ENCODE measurements at places on chromosomes 3 and 15.

- DNase-seq, result no peak
Observed at GRCh38 chr3:141442446-141442845, 44.4 kb upstream of the RASA2 start.

GRCh38 chr15:76190070-76190564 lies 121.2 kb downstream of the ETFA start:
- no peak for DNase-seq

DNA sequence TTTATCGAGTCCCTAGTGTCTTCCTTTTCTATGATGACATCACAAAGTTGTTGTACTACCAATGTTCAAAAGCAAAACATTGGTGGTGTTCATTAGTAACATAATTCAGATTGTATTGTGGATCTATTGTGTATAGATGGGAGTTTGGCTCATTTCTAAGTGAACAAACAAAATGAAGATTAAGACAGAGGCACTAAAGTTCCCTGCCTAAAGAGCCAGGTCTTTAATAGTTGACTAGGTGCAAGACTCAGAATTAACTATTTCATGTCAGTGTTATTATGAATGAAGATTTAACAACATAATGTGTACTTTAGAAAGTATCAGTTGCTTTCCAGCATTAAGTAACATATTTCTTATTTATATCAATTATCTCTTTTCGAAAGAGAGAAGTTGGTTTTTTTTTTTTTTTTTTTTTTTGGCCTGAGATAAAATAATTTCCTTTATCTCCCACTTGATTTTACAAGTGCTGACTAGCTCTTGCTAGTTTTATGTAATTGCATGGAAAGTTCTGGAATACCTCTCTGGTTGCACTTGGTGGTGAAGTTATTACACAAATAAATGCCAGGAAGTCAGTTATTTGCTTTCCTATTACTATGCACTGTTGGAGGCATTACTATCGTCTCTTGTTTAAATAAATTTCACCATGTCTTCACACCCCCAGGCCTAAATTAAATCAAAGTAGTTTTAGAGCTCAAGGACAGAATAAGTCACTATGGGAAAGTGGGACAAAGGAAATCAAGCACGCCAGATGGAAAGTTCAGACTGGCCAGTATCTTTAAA lies 48.7 kb downstream of the NAALADL2 start:
- no peak for DNase-seq

GRCh38 chr3:194315965-194316361 lies 35.2 kb downstream of the CPN2 start:
- no peak for DNase-seq

DNA sequence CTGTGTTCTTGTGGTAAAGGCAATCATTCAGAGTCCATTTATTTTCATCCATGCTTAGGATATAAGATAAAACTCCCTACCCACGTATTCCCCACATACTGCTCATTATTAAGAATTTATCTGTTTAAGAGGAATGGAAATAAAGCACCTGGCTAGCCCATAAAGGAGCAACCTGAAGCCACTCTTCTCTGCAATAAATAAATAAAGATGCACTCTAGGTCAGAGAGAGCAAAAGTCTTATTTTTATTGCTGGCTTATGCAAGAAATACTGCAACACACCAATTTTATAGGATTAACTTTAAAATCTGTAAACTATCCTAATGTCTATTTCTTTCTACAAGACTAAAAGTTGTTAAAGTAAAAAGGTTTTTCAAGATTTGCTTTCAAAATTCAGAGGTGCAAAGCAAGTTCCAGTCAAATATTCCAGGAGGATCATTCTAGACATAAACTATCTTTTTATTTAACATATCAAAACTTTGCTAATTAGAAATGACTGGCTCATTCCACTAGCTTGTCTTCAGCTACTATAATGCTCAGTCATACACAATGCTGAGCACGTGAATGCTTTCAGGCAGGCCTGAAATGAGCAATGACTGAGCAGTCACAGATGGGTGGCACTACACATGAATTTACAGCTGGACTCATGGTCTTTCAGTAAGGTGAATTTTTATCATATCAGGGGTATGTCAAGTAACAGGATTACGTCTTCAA lies 7.1 kb downstream of the TJP1 start:
- no peak for DNase-seq

DNA sequence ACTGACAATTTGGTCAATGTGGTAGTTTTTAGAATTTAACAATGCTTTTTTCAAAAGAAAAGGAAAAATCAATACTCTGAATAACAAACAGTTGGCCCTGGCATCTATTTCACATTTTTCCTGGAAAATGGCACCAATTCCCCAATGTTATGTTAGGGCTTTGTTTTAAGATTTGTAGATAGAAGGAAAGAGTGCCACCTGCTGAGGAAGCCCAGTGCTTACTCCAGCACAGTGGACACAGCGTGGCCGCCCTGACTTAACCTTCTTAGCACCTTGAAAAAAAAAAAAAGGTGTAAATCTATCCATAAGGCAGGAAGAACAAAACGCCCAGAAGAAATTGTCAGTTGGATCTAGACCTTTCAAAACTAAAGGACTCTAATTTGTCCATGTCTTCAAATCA lies 110.7 kb upstream of the CNTN4 start:
- DNase-seq, result no peak

DNA sequence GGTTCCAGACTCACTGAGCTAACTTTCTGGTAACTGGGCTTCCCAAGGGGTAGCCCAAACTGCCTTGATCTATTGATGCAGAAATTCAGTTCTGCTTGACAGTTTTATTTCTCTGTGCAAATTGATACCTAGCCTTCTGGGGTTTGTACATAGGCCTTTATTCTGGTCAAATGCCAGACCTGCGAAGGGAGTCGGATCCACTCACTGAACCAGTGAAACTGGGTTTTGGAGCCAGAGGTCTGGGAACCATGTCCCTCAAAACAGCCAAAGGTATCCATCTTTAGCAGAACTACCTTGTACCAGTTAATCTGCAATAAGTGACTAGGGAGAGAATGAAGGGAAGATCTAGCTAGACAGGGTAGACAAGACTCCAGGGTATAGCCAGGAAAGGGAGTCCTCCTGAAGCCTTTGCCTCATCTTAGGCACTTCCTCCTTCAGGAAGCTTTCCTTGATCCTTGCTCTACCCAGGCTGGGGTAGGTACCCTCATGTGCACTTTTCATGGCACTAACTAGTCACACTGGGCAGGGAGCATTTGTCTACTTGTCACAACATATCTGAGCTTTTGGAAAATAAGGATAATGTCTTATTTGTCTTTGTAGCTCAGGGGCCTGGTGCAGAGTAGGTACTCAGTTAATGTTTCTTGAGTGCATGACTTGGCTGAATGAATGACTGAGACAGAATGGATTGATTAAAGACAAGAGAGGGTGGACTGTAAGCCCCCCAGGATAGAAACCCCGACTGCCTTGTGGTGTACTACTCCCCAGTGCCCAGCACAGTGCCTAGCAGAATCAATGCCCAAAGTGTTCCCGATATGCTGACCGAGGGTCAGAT lies 1.4 kb upstream of the SNX33 start:
- DNase-seq, result no peak

DNA sequence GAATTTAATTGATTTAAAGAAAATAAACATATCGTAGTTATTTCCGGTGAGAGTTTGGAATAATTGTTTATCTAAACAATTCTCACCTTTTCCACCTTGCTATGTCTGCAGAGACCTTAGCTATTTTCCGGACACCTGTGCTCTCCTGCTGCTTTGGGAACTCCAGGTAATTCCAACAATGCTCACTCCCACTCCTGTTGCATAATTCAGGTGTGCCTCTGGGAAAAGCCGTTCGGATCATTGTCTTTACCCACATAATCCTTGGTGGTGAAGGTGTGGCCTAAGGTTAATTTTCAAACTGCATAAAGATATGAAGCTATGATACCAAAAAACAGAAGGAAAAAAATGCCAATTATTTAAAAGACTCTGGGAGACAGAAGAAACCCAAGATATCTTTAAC lies 59.4 kb downstream of the LDHAL6B start:
- DNase-seq, result no peak

GRCh38 chr15:58330741-58331559 lies 100.8 kb upstream of the LIPC start:
- DNase-seq, result no peak

DNA sequence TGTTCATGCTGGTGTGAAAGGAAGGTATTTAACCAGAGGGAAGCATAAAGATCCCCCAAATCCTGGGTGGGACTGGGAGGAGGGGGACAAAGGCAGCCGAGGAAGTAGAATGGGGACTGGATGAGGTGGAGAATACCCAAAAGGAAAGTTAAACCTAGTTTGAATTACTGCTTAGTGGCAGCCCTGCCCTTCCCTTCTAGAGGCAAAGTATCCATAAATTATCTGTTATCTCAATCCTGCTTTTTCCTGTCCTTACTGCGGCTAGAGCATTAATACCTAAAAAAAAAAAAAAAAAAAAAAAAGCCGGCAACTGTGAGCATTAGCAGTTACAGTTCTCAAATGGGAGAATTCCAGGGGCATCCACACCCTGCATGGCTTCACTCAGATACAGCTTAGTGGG lies 139.0 kb downstream of the RYR3 start:
- no peak for DNase-seq

GRCh38 chr3:79202471-79203143 lies 565.2 kb downstream of the ROBO1 start:
- no peak for DNase-seq

GRCh38 chr15:69013726-69014406 lies 629 bp upstream of the NOX5 start:
- no peak for DNase-seq

GRCh38 chr3:178584722-178585380 lies 48.6 kb downstream of the KCNMB2 start:
- no peak for DNase-seq

- DNase-seq, result no peak
Observed at GRCh38 chr15:101250873-101251829, 697 bp downstream of the CHSY1 start.

- DNase-seq, result no peak
Observed at GRCh38 chr3:190070622-190071347, 49.9 kb downstream of the P3H2 start.

- DNase-seq, result no peak
Observed at GRCh38 chr3:101249522-101249921, 70.9 kb downstream of the IMPG2 start.

DNA sequence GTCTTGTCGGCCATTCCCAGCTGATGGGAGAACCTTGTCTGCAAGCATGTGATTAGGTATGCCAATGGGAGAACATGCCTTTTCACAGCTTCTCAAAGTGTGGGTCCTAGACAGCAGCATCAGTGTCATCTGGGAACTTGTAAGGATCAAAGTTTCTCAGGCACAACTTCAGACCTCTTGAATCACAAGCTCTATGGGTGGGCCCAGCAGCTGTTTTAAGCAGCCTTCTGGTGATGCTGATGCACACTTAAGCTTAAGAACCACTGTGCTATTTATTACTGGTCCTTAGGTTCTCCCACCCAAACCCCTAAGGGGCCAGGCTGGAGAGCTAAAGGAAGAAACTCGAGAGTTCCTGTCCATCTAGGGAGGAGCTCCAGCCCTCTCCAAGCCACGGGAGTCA lies 453.9 kb upstream of the PROK2 start:
- no peak for DNase-seq

DNA sequence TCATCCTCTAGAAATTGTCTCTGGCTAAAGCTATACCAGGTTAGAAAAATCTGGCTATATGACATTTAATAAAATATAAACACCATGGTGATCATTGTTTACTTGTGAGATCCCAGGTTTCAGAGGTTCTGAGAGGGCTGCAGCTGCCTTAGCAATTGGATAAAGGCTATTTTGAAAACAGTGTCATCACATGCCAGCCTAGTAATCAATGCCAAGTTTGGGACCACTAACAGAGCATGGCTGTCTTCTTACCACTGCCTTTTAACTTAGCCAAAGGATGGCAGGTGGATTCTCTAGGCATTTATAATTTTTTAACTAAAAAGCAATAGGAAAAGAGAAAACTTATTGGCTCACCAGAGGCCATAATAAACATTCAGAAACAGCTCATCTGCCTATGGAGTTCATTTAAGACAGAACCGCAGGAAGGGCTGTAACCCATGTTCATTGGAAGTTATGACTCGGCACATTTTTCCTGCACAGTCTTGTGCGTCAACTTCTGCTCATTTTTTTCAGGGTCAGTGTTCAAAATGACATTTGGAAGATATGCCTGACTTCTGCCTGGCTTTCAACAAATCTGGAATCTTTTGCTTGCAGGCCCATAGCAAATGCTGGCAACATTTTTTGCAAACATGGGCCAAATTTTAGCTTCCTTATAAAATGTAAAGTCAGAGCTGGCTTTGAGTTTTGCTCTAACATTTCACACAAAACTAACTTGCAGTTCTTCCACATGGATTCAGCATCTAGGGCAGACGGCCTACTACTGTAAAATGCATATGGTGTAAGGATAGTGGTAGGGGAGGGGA lies 476.0 kb upstream of the TBL1XR1 start:
- no peak for DNase-seq

- no peak for DNase-seq
Observed at GRCh38 chr3:30982416-30983075, 88.1 kb upstream of the GADL1 start.

- DNase-seq, result no peak
Observed at GRCh38 chr3:45988362-45988761, 7.3 kb downstream of the FYCO1 start.

DNA sequence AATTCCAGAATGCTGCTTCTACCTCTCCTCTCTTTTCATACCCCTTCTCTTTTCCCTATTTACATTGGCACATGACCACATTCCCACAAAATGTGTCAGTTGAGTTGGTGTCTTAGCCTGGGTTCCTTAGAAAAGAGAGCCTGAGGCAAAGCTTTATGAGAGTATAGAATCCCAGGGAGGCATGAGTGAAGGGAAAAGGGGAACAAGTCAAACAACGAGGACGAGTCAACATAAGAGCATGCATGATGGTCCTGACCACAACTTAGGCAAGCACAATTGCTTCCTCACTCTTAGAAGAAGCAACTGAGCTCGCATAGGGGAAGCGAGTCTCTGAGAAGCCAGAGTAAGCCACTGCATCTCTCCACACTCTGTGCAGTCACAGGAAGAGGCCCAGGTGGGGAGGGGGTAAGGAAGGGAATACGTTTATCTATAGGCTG lies 15.4 kb upstream of the ZNF774 start:
- no peak for DNase-seq

DNA sequence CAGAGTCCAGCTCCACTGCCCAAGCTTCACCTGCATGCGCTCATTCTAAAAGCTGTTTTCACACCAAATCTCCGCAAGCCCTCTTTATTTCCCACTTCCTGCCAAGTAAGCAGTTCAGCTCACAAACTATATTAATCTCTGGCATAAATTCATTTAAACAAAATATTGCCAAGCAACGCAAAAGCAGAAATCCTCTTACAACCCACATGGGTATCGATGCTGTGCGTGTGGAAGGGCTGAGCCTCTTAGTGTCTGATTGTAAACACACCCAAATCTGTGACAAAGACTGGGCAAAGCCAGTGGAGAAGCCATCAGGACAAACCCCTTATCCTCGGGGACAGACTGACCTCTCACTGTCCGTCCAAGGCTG lies 124.3 kb upstream of the ATP2B2 start:
- no peak for DNase-seq

- no peak for DNase-seq
Observed at GRCh38 chr3:103693831-103694230, 1259.0 kb downstream of the ZPLD1 start.
